Stimulated activated CD4-positive, alpha-beta T cell treated with anti-CD3 and anti-CD28 coated beads, TNF-alpha, amount 100 ng/mL, for 24 hours (primary cell): ENCODE measurements at places on chromosomes 16 and 17.
A peak's percentile ranks its signal among the peaks of the same experiment; 100 is the strongest.

GRCh38 chr16:27414788-27415431 is 12.9 kb downstream of the IL21R start:
- DNase-seq = no peak

GRCh38 chr17:19766421-19767270 is 18.5 kb upstream of the ALDH3A1 start:
- DNase-seq = peak; percentile 57

DNA sequence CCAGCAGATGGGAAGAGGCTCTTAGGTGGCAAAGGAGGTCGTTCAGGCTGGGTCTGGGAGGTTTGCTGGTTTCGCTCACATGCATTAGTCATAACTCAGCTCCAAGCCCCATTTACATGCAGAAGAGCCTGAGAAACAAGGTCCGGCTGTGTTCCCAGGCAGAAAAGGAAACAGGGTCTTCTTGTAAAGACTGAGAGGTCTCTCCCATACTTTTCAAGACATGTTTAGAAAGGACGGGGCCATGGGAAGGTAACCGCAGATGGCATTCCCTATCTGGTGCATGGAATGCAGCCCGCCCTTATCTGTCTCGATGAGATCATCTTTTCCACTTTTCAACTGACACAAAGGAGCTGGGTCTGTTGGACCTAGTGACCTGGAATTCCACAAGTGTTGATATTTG is 389.0 kb upstream of the CDH11 start:
- no peak for DNase-seq

DNA sequence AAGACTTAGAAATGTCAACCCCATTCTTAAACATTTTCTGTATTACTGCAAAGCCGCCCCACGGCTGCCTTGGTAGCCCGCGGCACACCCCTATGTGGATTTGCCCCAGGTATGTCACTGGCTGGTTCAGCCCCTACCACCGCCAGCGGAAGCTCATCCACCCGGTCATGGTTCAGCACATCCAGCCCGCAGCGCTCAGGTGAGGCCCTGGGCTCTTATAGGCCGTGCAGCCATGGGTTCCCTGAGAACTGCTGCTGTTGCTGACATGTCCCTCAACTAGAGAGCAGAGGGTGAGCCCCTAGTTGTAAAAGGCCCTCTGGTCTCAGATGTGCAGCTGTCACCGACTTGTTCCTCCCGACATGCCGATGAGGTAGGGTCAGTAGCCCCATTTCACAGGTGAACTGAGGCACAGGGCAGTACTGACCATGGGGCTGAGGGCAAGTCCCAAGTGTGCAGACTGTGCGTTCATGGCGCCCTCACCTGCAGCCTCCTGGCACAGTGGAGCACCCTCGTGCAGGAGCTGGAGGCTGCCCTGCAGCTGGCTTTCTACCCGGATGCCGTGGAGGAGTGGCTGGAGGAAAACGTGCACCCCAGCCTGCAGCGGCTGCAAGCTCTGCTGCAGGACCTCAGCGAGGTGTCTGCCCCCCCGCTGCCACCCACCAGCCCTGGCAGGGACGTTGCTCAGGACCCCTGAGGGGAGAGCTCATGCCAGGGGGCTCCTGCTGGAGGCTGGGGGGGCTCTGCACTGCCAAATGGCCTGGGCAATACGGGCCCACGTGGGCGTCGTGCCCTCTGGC is 8.7 kb downstream of the CYBC1 start:
- no peak for DNase-seq

- no peak for DNase-seq
Measured at GRCh38 chr16:70270176-70270575, 18.4 kb upstream of the EXOSC6 start.
